ENCODE measurements at places on chromosomes 2 and 18.

DNA sequence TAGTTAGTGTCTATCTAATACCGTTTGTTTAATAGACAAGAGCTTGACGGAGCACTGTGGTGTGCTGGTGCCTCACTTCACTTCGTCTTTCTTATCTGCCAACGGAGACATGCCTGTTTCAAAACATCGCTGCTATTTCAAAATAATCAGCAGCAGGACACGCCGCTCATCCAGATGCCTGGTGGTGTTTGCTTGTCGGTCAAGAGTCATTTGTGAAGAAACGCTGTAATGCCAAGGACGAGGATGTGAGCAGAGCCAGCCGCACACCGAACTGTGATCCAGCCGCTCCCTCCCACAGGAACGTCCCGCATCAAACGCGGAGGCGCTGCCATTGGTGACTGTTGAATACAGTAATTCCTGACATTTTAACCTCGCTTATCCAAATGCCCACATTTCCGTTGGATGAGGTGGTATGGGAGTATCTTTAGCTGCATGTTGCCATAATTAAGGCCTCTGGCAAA, 432.4 kb downstream of the FBXO15 start:
- no peak for DNase-seq

DNA sequence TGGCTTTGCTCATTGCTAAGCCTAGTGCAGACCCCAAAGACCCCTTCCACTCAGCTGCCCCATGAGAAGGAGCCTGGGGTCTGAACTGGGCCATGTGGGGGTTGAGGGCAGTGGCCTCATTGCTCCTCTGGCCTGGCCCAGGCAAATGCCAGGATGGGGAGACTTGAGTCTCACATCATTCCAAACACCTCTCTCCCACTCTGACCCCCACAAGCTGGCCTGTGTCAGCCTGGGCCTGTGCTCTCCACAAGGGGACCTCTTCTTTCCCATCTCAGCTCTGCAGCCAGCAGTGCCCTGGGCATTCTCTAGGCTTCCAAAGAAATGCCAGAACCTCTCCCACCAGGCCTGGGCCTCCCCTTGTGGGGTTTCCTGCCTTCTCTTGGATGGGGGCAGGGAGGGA, 45.8 kb upstream of the OTOF start:
- DNase-seq: no peak

GRCh38 chr18:14053661-14054060, 78.6 kb downstream of the ZNF519 start:
- no peak for DNase-seq

GRCh38 chr18:7954238-7954637, 387.1 kb downstream of the PTPRM start:
- DNase-seq: no peak

GRCh38 chr2:73907840-73908452, 15.1 kb downstream of the ACTG2 start:
- no peak for DNase-seq

DNA sequence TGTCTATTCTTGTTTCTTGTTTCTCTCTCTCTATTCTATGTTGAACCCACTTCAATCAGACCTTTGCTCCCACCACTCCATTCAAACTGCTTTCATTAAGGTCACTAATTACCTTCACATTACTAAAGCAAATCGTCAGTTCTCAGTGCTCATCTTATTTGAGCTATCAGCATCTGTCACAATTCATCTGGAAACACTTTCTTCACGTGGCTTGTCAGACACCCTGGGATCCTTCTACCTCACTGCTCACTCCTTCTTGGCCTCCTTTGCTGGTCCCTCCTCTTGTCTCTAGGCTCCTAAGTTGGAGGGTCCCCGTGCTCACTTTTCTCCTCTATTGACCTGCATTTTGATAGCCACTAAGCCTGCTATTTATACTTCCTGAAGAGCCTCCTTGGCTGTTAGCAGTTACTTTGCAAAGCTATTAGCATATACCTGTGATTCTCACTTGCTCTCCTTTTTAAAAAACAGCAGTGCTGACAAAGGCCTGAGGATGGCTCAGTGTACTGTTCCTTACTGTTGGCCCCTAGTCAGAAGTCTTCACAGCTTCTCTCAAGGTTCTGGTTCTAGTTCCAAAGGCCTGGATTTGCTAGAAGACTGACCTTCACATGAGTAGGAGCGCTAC, 80.2 kb downstream of the PLEKHM3 start:
- DNase-seq: no peak

DNA sequence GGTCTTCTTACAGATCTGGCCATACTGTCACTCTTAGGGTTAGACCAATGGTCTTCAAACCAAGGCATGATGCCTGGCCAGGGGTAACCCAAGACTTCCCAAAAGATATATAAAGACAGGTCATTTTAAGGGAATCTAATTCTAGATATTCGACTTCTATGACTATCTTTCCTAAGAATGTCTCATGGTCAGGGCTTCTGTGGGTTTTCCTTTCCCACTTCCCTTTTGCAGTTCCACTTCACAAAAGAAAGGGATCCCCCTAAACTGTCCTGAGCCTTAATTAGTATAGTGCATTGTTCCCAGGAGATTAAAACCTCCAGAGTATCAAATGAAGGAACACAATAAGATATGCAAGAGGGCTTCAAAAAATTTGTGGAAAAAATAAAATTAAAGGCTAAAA, 223.6 kb upstream of the SIX2 start:
- no peak for DNase-seq

DNA sequence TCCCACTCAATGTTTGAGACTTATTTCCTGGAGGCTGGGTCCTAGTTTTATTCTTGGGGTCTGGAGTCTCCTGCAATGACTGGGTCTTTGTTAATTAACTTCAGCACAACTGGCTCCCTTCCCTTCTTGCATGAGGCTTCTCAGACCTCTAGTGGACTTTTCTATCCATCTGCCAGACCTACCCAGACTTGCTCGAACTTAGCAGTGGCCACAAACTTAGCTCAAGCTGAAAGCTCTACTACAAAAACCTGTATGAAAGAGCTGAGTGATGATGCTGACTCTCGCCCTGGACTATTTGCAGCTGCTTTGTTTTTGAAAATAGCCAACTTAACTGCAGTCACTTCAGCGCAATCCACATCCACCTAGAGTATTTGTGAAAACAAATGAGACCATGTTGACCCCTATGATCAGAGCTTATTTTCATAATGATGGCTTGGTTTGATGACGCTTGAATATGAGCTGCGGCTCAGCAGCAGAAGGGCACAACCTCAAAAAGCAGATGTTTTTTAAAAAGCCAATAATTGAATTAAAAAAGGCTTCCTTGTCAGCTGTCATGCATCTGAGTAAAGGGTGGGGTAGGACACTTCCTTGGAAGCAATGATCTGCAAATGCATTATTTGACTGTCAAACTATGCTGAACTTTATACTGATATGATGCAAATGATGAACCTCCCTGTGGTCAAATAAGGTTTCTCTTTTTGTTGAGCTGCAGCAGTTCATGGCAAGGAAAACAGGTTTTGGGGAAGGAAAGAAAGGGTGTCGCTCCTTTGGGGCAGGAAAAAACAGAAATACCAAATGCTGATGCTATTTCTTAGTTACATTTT, 10.6 kb upstream of the ANXA4 start:
- DNase-seq: no peak

- DNase-seq: no peak
Observed at GRCh38 chr2:170222298-170222697, 44.4 kb downstream of the MYO3B start.

DNA sequence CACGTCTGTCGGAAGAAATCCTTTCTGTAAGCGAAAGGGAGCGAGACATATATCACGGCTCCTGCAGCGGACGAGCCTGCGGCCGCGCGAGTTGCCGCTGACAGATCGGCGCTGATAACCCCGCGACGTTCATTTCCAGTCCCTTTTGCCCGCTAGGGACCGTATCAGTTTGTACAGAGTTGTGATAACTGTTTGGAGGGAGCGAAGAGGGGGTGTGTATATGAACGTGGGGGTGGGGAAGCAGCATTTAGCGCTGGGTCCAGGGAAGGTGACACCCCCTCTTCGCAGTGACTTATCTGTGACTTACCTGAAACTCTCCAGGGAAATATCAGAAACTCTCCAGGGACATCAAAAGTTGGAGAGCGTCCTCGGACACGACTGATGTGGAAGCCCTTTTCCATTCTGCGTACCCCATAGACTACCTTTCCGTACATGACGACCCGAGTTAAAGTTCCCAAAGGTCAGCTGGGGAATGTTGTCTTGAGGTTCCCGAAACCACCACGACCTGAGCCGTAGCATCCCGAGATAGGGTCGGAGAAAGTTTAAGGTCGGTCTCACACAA, 948 bp upstream of the GATA6 start:
- DNase-seq: no peak

DNA sequence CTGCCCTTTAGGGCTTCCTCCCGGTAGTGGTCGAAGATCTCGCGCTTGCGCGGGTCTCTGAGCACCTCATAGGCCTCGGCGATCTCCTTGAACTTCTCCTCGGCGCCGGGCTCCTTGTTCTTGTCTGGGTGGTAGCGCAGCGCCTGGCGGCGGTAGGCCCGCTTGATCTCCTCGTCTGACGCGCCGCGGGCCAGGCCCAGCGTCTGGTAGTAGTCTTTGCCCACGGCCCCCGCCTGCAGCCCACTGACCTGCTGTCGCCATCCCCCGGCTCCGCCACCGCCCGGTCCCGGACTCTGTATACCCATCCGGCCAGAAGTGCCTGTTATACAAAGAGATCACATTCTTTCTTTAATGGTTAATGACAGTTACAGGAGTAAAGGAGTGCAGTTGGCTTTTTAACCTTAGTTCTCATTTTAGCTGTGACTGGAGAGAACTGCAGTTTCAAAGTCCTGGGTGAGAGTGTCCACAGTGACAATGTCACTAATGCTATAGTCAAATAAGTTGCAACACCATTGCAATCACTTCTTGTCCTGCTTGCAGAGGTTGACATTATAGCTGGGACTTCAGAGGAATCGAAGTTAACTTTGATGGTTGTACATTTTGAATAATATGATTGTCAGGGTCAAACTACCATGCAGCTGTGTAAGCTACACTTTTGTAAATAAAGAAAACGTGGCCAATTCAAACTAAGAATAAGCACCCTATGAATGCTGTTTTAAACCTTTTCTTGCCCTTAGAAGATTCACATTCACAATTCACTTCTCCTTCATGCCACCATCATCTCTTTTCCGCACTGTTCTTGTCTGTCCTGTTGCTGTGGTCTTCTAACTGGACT, 35.3 kb upstream of the CAVIN2 start:
- DNase-seq: no peak

- DNase-seq: no peak
Observed at GRCh38 chr18:76578571-76579300, 83.7 kb upstream of the ZNF516 start.

DNA sequence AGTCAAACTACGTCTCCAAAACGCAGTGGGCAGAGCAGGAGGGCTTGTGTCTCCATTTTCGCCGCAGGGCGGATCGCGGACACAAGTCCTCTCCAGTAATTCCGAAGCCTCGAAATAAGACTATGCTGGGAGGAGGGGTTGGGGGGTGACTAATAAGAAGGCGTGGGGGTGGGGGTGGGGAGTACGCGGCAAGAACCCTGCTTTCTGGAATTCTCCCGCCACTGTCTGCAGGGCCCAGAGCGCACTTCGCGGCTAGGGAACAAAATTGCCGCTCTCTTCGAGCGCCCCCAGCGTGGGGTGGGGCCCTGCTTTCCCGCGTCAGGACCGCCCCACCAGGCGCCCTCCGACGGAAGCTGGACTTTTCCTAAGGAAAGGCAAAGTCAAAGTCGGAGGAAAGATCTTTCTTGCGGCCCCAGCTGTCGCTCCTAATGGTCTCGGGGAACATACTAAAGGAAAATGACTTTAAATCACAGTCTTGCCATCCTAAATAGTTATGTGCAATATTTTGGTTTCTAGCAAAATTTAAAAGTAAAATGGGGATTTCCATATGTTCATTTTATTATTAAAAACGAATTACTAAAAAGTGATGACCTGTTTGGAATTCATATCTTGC, 11.9 kb downstream of the NR4A2 start:
- peak; percentile 45 for DNase-seq

DNA sequence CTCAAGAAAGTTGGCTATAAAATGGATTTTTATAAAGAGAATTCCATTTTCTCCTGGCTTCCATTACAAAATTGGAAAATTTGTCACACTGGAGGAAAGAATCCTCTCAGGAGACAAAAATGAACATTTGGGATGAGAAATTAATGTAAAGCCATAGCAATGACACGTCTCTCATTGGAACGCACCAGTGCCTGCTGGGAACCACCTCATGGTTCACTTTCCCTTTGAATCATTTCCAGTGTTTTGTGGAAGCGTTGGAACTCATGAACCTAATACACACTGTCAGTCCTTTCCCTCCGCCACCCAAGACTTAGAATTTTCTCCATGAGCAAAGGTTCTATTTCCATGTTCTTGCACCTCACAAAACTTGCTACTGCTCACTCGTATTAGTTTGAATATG, 21.0 kb upstream of the NRP2 start:
- DNase-seq: no peak

GRCh38 chr2:221546505-221547225, 25.4 kb downstream of the EPHA4 start:
- DNase-seq: no peak

DNA sequence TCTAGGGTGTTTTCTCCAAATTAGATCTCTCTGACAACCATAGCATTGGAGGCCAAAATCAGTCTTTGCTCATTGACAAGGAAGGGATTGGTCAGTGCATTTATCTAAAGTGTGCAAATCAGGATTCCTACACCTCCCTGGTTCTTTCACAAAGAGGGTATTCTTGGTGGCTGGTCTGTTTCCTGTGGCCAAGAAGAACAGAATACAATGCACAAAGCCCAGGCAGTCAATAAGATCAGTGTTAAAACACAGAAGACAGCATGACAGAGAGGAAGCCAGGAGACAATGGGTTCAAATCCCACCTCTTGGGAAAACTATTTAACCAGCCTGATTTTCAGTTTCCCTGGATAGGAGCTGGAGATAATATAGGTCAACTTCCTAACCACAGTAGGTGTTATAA, 46.1 kb upstream of the THOC1 start:
- no peak for DNase-seq

DNA sequence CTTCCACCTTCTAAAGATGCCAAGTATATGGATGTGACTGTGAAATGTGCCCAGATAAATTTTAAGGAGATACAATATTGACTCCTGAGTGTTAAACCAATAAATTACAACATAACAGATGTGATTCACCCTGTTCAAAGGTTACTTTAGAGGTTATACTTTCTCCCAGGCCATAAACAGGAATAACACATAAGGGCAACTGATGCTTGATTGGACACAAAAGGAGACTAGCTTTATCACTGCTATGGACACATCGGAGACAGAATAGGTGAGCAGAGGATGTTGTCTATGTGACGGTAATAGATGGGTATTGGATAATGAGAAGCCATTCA, 31.9 kb upstream of the SLC25A52 start:
- DNase-seq: no peak
